ENCODE measurements at places on chromosomes 13 and 19.

- DNase-seq, result peak; percentile 69
Observed at GRCh38 chr13:101398191-101398590, 18.1 kb downstream of the NALCN start.

DNA sequence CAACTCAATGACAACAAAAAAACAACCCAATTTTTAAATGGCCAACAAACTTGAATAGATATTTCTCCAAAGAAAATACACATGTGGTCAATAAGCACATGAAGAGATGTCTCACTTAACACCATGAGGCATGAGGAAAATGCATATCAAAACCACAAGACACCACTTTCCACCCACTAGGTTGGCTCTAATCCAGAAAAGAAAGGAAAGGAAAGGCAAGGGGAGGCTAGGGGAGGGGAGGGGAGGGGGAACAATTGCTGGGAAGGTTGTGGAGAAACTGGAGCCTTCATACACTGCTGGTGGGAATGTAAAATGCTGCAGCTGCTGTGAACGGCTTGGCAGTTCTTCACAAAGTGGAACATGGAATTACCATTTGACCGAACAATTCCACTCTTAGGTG is 854.3 kb downstream of the UQCRFS1 start:
- DNase-seq, result no peak

- DNase-seq, result no peak
Observed at GRCh38 chr19:1162404-1163282, 11.4 kb downstream of the SBNO2 start.

- peak; percentile 91 for DNase-seq
Observed at GRCh38 chr13:30026093-30026492, 175.7 kb upstream of the UBL3 start.

DNA sequence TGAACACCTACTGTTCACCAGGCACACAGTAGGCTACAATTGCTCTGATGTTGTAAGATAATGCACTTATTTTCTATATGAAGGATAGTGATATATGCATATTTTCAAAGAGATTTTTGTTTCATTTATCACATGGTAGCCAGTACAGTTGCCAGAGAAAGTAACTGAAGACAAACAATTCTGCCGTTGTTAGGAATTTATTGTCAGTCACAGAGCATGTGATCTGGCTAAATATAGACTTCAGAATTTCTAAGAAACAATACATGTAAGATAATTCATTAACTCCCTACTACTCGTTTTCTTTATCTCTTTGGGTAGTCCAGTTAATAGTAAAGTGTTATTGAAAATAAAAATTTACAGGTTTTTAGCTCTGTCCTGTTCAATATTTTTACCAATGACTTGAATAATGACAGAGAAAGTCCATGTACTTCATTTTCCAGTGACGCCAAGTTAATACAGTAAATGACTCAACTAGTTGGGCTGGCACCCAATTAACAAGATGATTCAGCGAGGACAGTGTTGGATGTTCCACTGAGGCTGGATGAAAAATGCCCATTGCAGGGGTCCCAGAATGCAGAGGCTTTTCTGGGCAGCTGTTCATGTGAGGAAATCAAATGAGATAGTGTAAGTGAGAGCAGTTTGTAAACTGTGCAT is 35.6 kb downstream of the GJA3 start:
- peak; percentile 65 for DNase-seq

DNA sequence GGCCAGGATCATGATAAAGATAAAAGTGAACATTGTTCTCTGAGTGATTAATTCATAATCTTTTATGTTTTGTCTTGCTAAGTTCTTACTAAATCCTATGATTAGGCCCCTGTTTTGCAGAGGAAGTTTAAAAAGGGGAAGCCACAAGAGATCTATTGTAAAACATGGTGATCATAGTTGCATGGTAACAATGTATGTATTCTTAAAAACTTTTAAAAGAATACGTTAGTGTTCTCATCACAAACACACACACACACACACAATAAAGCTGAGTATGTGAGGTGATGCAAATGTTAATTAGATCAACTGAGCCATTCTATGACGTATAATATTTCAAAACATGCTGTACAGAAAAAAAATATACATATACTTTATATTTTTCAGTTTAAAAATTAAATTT is 51.2 kb downstream of the MBD3L2B start:
- DNase-seq, result no peak

- DNase-seq, result peak; percentile 17
Observed at GRCh38 chr13:105925496-105925895, 610.0 kb downstream of the EFNB2 start.

- no peak for DNase-seq
Observed at GRCh38 chr19:40674291-40674690, 16.2 kb downstream of the NUMBL start.

DNA sequence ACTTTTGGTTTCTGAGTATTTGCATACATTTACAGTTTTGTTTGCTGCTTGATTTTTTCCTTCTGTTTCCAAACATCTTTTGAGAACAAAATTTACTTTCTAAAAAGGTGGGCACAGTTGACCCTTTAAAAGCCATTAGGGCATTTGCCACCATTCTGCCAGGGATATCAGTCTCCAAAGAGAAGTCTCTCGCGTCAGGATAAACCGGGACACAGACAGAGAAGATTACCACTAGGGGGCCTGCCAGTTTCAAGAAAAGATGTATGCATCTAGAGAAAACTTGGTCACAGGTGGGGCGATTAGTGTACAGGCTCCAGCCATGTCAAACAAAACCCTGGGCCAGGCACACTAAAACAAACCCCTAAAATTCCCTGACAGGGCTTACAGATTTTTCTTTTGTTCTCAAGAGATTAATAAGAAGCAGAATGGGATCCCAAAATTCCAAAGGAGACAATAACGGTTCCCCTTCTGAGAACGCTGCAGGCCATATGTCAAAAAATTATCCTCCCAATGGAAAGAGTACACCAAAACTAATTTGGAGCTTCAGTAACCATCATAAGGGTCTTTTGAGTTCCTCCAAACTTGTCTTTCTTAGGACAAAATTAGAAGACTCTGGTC is 10.7 kb upstream of the PABPC3 start:
- peak; percentile 26 for DNase-seq

- DNase-seq, result no peak
Observed at GRCh38 chr19:30249911-30250310, 122.3 kb upstream of the ZNF536 start.

- DNase-seq, result peak; percentile 75
Observed at GRCh38 chr19:44800461-44800860, 8.4 kb upstream of the BCAM start.

GRCh38 chr19:47406711-47407416 is 12.5 kb downstream of the MEIS3 start:
- no peak for DNase-seq

DNA sequence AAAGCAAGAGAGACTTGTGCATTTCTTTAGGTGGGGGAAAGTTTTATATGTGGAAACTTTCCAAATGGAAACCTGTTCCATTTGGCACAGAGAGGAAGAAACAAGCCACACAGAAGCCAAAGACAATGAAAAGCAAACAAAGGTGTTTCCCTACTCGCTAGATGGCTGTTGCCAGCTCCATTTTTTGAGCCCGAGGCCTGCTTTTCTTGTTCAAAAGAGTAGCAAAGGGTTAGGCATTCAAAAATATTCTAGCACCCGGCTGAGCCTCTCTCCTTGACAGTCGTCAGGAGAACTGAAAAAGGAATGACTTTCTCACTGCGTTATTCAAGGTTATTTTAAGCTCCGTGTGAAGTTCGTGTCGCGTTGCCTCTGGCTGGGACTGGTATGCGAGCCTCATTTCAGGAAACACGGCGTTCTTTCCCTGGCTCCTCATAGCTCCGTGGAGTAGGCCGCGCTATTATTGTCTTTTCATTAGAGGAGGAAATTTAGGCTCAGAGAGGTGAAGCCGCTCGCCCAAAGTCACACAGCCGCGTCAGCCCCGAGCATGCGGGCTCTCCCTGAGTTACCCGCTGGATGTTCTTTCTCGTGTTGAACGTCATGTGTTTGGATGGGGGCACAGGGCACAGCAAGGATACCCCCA is 7.6 kb downstream of the TRPM4 start:
- no peak for DNase-seq

DNA sequence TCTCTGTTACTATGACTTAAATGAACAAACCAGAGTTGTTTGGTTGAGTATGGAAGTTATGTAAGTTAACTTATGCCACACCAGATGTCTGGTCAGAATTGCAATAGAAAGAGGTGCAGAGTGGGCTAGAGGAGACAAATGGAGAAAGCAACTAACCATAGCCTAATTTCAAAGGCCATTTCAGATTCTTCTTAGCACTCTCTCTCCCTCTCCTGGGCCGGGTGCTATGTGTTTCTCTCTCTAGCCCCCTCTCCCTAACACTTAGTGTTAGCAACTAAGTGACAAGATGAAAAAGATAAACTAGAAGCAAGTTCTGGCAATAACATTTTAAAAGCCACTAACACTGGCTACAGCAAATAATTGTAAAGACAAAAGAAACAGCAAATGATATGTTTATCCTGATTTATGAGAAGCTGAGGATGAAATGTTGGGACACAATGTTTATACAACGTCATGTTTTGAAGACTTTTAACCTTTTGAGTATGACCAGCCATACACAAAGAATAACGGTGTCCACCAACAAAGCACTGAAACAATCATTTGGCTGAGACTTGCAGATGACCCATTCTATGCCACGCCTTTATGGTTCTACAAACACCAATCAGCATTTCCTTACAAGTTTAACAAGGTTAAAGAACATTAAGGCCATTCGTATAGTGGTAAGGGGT is 18.6 kb downstream of the SERPINE3 start:
- DNase-seq, result no peak

DNA sequence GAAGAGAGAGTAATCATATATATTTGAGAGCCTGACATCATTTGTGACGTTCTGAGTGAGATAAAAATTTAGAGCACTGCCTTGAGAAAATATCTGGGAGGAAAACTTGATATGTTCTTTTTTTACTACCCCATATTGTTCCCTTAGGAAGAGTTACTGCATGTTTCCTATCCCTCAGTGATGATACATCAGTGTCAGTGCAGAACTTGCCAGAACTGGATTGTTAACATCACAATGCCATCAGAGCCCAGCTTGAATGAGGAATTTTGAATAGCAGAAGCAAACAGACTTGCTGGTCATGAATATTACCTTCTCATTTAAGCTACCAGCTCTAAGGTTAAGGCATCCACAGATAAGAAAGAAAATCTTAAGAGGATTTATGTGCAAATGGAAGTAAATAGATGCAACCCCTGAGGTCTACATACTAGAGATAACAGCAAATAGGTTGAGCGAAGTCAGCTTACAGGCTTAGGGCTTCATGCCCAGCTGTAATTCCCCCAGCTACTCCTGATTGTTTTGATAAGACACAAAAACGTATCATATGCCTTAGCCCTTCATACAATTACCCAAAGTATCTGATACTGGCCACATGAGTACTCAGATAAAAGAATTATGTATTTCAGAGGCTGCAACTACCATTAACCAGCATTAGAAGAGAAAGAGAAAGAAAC is 313.7 kb upstream of the ATXN8OS start:
- DNase-seq, result no peak

DNA sequence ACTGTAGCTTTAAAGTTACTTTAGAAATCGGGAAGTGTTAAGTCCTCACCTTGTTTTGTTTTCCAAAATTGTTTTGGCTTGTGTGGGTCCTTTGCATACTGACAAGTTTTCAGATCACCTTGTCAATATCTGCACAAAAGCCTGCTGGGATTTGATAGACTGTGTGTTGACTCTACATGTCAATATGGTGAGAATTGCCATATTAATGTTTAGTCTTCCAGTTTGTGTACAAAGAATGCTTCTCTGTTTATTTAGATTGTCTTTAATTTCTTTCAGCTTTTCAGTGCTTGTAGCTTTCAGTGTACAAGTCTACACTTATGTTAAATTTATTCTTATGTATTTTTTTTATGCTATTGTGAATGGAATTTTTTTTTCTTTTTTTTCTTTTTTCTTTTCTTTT is 50.2 kb downstream of the SIPA1L3 start:
- DNase-seq, result no peak

GRCh38 chr13:26950546-26950945 is 190.0 kb upstream of the GPR12 start:
- no peak for DNase-seq

GRCh38 chr13:43776501-43777079 is 10.2 kb downstream of the ENOX1 start:
- peak; percentile 15 for DNase-seq

DNA sequence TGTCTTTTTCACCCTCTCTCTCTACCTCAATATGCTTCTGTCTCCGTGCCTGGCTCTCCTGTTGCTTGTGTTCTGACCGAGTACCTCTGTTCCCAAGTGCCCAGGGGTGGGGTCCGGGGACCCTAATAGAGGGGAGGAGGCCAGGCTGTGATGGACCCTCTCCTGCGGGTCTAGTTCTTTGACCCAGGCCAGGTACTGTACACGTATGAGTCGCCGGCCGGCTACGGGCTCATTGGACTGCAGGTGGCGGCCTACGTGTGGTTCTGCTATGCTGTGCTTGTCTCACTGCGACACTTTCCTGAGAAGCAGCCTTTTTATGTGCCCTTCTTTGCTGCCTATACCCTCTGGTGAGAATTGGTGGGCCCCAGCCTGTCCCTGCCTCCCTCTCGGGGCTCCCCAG is 4.4 kb downstream of the TMEM145 start:
- no peak for DNase-seq

- no peak for DNase-seq
Observed at GRCh38 chr19:18119013-18119716, 21.6 kb downstream of the MAST3 start.

GRCh38 chr19:32558607-32559228 is 22.3 kb upstream of the PDCD5 start:
- DNase-seq, result no peak

DNA sequence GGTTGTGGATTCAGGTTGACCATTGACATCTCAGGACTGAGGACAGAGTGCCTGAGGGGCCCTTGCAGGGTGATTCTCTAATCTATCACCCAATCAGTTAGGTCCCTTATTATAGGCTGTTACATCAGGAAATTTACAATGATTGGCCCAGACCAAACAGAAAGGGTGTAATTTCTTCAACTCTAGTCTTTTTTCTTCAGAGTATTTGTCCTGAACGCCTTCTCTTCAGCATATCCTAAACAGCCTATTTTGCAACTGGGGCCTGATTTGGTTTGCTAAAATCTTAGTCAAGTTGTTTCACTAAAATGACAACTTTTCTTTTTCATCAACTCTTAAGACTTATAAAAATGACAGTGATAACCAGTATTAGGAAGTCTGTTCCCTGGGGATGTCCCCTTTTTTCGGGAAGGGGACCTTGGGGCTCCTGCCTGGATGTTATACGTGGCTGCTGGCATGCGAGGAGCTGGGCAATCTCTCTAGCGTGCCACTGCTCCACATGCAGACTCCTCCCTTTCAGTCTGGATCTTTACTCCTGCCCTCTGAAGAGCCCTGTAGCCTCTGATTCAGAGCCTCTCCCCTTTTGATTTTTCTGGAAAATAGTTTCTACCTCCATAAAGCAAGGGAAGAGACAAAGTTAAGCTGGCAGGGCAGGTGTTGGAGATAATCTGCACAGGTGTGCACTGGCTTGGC is 19.6 kb upstream of the GTF2F2 start:
- DNase-seq, result no peak
